Brain pericyte (primary cell): ENCODE measurements at places on chromosomes 1 and 21.

- no peak for DNase-seq
These were observed 149.5 kb upstream of the HP1BP3 start for GRCh38 chr1:20936621-20937020.

GRCh38 chr1:147238053-147238902, 4.2 kb upstream of the CHD1L start:
- DNase-seq: no peak

GRCh38 chr21:39125752-39126485, 57.3 kb downstream of the PSMG1 start:
- no peak for DNase-seq

- DNase-seq: no peak
These were observed 276.1 kb downstream of the PTBP2 start for GRCh38 chr1:96997717-96998116.

GRCh38 chr1:229272164-229273158, 1.6 kb downstream of the RAB4A start:
- no peak for DNase-seq

DNA sequence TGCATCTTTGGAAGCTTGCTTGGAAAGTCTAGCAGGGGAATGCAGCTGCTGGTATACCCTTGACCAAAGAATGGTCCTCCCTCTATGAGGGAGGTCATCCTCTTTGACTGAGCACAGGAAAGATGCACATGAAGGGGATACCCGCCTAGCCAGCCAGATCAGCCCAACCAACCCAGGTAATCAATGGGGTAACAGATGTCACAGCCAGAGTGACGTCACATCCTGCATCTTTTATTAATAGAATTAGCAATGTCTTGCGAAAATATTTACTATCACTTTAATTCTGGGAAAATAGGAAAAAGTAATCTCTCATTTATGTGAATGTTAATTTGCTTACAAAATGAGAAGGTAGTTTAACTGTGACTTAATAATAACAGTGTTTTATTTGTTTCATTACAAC, 25.6 kb upstream of the PTBP2 start:
- no peak for DNase-seq

DNA sequence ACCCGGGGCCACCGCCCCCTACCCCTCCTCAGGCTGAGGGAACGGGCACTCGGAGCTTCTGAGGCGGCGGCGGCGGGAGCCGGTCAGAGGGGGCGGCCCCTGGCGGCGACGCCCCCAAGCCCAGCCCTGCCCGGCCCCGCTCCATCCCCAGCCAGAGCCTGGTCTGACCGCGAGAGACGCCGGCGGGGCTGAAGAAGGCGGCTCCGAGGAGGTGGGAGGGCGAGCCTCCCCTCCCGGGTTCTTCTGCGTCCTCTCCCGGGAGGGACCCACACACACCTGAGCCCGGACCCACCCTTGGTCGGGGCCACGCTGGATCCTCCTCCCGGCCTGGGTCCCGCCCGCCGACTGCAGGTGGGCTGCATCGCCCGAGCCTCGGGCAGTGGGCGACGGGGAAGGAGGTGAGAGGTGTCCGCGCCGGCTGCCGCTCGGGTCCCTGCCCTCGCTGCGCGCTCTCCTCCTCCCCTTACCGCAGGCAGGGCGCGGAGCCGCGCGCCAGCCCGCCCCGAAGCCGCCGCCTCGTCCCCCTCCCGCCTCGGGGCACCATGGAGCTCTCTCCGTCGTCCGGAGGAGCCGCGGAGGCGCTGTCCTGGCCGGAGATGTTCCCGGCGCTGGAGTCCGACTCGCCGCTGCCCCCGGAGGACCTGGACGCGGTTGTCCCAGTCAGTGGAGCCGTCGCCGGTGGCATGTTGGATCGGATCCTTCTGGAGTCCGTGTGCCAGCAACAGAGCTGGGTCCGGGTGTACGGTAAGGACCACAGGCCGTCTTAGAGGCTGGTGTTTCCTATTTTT, at the start of gene RASAL2:
Gene RASAL2, plus strand, starts transcription at position 154 of the 788 bp plus-strand sequence. Its CDS starts 389 bp downstream, at position 543.
- no peak for DNase-seq

DNA sequence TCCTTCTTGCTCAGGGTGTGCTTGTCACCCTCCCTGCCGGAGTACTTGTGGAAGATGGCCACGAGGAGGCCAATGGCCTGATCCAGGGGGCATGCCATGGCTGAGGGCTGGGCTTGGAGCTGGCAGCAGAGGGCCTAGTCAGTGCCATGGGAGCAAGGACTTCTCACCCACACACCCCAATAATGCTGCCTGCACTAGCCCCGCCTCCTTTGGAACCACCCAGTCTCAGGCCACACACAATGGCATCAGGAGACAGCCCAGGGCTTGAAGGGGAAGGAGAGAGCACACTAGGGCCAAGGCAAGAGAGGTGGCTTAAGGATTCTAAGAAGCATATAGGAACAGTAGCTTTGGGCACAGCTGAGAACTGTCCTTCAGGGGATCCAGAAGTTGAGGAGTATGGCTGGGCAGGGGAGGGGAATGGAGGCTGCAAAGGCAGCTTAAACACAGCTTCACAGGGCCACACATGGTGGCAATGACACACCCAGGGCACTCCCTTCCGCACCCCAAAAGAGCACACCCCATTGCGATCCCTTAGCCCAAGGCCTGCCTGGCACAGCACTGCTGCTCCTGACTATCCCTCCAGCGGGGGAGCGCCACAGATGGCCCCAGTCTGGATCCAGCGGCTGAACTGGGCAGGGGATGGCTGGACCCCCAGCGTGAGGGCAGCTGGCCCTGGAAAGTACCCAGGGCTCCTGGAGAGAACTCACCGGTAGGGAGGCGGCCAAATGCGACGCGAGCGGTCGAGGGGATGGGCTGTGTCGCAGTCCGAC, at the start of gene S100A6:
Gene S100A6, minus strand, starts transcription at position 750 of the 770 bp plus-strand sequence. Its CDS starts 652 bp downstream, at position 98.
- DNase-seq: no peak

DNA sequence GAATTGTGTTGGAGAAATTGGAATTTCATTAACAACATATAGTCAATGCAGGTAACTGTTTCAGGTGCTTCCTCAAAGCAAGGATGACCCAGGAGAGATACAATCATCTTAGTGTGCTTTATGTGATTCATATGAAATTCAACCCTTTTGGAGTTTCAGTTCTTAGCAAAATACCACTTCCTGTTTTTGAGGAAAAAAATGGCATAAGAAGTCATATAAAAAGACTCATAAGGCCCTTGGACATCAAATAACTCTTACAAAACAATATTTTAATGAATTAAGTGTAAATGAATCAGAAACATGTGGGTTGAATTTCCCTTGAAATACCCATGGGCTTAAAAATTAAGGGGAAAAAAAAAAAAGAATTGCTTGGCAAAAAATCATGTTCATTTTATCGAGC, 926.6 kb downstream of the LTN1 start:
- DNase-seq: no peak

- no peak for DNase-seq
These were observed 3.2 kb downstream of the FCRL2 start for GRCh38 chr1:157773493-157774350.

- DNase-seq: no peak
These were observed 17.0 kb downstream of the MCM3AP start for GRCh38 chr21:46268371-46268770.

GRCh38 chr1:119827010-119827409, 15.8 kb upstream of the REG4 start:
- DNase-seq: no peak

GRCh38 chr21:33546086-33546485, 3.2 kb downstream of the SON start:
- no peak for DNase-seq
